NCI-H446 (cell line): ENCODE measurements at places on chromosomes 11 and 22.

GRCh38 chr11:12784987-12785386, 110.8 kb downstream of the TEAD1 start:
- DNase-seq, result no peak

DNA sequence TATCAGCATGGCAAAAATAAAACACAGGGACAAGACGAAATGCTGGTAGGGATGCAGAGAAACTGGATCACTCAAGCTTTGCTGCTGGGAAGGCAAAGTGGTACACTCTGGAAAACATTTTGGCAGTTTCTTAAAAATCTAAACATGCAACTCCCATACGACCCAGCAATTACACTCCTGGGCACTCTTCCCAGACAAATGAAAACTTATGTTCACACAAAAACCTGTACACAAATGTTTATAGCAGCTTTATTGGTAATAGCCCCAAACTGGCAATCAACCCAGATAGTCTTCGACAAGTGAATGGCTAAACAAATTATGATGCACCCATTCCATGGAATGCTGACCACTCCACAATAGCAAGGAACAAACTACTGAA, 35.8 kb upstream of the PRR5 start:
- no peak for DNase-seq

- DNase-seq, result peak; percentile 22
Observed at GRCh38 chr11:130522284-130522961, 74.0 kb downstream of the ADAMTS15 start.

DNA sequence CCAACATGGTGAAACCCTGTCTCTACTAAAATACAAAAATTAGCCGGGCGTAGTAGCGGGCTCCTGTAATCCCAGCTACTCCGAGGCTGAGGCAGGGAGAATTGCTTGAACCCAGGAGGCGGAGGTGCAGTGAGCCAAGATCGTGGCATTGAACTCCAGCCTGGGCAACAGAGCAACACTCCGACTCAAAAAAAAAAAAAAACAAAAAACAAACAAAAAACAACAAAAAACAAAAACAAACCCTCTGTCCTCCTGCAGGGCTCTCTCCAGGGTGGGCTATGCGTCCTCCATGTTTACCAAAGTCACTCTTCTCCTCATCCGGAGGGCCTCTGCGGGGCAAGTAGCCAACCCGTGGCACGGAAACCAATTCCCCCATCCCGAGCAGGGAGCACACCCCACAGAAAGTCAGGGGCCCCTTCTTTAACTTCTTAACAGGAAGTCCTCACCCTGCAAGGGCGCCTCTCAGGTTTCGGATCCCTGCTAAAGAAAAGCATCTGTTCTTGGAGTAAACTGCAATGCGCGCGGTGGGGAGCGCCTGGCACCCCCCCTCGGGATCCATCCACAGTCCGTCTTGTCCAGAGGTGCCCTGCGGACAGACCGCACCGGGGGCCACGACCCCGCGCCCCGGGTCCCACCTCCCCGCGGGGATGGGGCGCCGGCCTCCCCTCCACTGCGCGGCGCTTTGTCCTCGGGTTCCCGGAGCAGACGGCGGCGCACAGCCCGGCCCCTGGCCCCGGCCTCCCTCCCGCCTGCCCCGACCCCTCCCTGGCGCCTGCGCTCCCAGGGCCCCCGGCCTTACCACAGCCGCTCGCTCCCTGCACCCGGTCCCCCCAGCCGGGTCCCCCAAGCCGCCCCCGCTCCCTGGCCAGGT, 712 bp downstream of the CERK start:
- DNase-seq, result no peak

GRCh38 chr22:49535126-49535525, 292.5 kb downstream of the BRD1 start:
- no peak for DNase-seq

- no peak for DNase-seq
Observed at GRCh38 chr11:117633186-117633754, 163.7 kb downstream of the DSCAML1 start.

GRCh38 chr11:9219115-9219514, 46.0 kb downstream of the DENND5A start:
- DNase-seq, result no peak

DNA sequence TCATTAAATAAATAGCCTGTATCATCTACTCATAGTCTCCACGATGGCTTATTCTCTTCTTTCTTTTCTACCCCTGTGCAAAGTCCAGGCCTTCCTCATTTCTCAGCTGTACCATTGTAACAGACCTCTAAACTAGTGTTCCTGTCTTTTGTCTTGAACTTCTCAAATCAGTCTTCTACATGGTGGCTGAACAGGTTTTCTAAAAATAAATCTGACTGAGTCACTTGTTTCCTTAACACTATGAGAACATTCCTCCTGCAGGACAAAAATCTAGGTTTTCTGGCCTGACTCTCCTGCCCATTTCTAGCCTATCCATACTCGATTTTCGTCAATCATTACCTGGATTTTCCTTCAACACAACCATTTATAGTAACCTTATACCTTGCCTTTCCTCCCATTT, 1080.8 kb upstream of the TENM4 start:
- no peak for DNase-seq
